ENCODE measurements at places on chromosomes 5 and 9.

- DNase-seq, result no peak
These were observed 34.9 kb upstream of the STOM start for GRCh38 chr9:121404906-121405305.

GRCh38 chr5:113213551-113214425 is 221.0 kb downstream of the TSSK1B start:
- no peak for DNase-seq

DNA sequence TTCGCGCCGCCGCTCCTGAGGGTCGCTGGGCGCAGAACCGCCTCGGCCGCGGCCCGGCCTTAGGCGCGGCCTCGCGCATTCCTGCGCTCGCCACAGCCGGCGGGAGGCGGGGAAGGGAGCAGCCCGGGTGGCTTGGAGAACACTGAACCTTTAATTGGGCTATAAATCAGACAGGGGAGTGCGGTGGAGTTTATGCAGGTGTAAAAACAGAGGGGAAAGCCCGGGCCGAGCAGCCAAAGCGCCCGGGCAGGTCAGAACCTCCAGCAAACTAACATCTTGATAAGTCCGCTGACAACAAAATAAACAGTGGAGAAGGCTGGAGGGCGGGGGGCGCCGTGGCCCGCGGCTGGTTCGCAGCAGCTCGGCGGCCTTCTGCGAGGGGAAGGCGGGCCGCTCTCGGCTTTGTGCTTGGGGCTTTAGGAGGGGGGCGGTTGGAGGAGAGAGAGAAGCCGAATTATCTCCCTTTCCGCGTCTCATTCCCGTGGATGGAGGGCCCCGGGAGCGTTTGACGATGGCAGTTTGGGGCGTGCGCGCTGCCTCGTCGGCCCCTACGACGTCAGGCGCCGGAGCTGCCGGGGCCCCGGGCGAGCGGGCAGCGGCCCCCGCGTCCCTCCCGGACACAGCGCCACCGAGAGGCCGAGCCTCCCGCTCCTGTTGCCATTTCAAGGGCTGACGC is 11.3 kb downstream of the FOXD1 start:
- DNase-seq, result peak; percentile 14

DNA sequence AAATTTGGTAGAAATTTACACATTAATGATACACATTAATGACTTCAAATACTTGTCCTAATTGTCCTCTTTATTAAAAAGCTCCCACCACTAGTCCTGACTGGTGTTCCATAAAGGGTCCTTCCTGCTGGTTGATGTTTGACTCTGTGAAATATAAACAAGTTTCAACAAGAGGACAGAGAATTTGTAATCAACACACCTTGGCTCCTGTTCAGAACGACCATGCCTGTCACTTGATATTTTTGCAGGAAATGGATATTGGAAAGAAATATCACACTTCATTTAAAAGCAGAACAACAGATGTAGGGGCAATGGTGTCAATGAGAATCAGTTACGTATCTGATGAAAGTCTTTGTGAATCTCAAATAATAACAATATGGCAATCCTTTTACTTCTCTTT is 211.7 kb downstream of the ENC1 start:
- no peak for DNase-seq

DNA sequence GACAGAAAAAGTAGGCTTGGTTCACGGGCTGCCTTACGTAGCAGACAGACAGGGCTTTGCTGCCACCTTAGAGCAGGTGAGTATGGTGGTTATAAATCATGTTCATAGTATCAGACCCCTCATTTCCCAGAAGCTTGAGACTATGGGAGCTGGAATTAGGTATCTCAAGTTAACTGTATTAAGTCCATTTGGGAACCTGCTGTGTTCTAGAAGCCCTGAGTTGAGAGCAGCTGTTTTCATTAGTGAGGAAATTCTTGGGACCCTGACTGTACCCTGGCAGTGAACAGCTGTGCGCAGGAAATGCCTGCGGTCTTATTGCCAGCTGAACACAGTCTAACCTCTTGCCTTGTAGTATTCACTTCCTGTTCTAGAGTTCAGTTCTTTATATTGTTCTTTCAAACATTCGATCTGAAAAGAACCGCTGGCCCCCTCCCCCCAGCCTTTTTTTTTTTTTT is 29.8 kb downstream of the UGCG start:
- no peak for DNase-seq

- no peak for DNase-seq
These were observed 628 bp downstream of the HOMER1 start for GRCh38 chr5:79513308-79513703.

DNA sequence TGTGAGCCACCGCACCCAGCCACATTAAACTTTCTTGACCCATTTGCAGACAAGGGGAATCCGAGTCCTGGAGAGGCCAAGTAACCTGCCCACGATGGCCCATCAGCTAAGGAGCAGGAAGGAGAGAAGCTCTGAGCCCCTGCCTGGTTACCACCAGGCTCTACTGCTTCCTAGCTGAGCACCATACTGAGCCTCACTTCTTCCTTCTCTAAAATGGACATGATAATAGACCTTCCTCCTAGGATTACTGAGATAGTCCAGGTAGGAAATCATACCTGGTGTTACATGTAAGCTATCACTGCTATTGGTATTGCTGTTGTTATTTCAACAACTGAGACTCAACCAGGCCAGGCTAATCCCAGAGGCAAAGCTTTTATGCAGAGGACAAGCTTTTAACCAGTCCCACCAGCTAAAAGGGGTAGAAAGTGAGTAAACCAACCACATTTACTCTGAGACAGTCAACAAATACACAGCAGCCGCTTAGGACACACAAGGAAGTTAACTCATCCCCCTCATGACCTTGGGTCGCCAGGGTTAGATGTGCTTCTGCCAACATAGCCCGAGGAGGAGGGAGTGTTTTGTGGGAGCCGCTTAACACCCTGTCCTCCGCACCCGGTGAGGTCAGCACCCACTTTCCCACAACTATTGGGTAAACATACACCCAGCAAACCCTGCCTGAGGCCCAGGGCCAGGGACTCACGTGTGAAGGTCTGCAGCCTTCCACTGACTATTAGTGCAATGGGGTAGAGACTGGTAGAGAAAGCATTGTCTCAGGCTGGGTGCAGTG is 20.6 kb upstream of the PTGES start:
- no peak for DNase-seq

GRCh38 chr9:121748727-121749423 is 97.4 kb downstream of the DAB2IP start:
- DNase-seq, result no peak

- DNase-seq, result no peak
These were observed 34.1 kb downstream of the LMX1B start for GRCh38 chr9:126647585-126648411.

DNA sequence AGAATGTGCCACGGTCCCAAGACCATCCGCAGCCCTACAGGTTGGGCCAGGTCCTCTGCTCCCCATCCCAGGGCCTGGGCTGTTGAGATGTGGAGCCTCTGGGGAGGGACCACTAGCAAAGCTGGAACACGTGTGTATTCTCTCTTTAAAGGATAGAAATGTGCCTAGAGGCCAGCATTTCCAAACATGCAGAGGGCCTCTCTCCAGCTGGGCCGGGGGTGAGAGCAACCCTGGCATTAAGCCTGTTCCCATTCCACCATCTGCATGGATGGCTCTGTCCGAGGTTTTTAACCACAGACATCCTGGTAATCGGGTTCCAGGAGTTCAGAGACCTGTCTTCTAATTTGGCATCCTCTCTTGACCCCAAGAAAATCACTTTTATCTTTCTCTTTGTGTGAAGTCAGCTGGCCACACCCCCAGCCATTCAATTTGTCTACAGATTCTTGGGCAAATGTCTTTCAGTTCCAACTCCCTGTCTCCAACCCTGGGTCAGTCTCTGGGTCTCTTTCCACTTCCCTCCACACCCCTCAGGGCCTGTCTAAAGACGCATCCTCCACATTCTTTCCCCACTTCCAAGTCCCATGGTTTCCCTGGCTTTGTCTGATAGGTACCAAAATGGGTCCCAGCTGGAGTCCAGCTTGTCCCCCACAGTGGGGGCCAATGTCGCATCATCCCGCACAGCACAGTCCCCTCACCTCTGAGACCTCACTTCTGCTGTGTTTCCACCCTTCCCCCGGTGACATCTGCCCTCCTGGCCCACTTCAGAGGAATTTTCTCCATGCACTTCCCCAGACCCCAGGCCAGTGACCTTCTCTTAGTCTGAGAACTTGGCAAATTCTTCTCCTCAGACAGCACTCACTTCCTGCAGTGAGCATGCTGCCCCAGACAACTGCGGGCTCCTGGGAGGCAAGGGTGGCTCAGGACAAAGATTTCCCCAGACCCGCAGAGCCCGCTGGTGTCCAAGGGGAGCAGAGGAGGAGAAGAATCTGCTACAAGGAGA is 56.8 kb downstream of the PTPDC1 start:
- DNase-seq, result no peak

DNA sequence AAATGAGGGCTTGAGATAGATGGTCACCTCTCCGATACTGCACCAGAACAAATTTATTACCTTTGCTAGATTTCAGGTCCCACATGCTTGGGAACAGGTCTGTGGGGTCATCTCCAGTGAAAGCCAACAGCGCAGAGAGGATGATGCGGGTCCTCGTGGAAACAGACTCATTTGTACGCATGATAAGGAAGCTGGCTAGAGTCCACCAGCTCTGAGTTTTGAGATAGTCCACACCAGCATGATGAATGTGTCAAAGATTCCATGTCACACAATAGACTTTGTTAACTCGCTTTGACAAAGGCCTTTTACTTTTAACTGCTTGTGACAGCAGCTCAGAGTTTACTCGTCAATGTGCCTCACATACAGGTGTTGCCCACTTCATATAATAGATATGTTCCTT is 105.4 kb upstream of the TBCA start:
- no peak for DNase-seq

- no peak for DNase-seq
These were observed 1817.2 kb upstream of the CDH9 start for GRCh38 chr5:28855626-28856025.

GRCh38 chr9:99919930-99920329 is 13.5 kb downstream of the STX17 start:
- DNase-seq, result no peak

- no peak for DNase-seq
These were observed 274.4 kb downstream of the MAN2A1 start for GRCh38 chr5:109964136-109964535.

- DNase-seq, result no peak
These were observed 464.5 kb downstream of the CSNK1G3 start for GRCh38 chr5:123976379-123977033.

GRCh38 chr9:27368316-27368985 is 71.5 kb upstream of the EQTN start:
- DNase-seq, result no peak

- DNase-seq, result no peak
These were observed at the start of gene FBXL7 for GRCh38 chr5:15499528-15500324. Gene FBXL7, plus strand, starts transcription at chr5:15500180.

GRCh38 chr9:88995627-88996026 is 4.4 kb downstream of the S1PR3 start:
- no peak for DNase-seq

GRCh38 chr5:114018186-114018585 is 343.7 kb upstream of the KCNN2 start:
- DNase-seq, result no peak

DNA sequence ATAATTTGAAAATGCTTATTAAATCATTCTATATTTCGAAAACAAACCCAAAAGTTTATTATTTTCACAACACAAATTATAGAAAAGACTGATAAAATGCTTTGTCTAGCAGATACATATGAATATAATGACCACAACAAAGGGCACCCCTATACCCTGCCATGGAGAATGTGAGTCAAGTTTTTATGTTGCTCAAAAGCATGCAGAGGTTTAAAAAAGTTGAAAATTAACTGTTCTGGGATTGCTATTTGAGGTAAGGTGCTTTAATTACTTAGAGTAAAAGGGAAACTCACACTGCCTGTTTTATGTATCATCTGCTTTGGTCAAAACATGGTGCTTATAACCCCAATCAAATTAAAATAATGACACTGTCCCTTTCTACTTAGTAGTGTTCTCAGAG is 41.0 kb downstream of the MLANA start:
- no peak for DNase-seq

DNA sequence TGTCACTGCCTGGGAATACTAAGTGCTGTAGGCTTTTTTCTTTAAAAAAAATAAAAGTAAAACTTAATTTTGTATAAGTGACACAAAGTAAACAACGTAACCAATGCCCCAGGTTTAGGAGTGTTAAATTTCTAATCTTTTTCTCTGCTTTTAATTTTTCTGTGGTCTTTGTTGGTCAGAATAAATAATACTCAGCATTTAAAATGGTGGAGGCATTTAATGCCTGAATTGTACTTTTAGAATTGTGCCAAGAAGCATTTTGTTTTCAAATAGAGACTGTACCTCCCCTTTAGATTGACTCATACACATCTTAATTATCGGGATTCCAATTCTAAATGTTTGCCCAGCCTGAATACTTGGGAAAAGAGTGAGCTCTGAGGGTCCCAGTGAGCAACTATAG is 1.6 kb downstream of the DMXL1 start:
- no peak for DNase-seq

DNA sequence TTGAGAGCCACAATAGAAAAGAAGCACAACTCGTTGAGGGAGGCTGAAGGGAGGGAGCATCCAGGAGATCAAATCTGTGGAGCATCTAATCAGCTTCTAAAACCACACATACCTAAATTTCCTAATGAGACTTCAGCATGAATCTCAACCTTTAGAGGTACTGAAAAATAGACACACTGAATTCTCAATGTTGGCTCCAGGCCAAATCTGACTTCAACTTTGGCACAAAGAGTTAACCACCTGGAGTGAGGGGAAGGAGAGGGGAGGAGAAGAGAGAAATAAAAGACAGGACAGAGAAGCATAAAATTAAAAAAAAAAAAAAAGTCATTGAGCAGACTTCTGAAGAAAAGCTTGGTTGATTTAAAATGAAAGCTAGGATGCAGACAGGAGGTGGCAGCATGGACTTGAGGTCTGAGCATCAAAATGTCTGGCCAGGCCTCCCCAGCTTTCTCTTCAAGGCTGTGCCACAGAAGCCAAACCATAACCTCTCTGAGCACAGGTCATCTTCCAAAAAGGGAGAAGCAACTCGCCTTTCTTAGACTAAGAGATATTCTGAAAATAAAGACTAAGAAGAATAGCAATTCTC is 205.6 kb downstream of the DENND1A start:
- no peak for DNase-seq

DNA sequence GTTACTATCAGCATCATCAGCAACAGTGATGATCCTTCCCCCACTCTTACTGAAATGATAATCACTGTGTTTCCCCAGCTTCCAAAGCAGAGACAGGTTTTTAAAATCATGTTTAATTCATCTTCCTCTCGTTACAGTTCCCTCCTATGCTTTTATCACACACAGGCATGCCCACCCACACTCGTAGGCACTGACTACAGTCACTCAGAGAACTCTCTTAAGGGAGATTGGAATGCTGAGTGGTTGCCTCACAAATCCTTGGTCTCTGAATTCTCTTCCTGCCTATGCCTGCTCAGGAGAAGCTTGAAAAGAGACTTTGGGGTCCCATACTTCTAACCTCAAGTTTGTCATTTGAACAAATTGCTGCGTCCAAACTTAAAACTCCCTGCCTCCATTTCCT is 179.2 kb downstream of the FRMD3 start:
- DNase-seq, result no peak

- no peak for DNase-seq
These were observed 147.4 kb upstream of the DMRT1 start for GRCh38 chr9:694092-694402.

- DNase-seq, result no peak
These were observed 671.3 kb downstream of the PRELID2 start for GRCh38 chr5:145163876-145164275.

GRCh38 chr9:92616655-92617111 is 53.2 kb downstream of the IPPK start:
- no peak for DNase-seq

- DNase-seq, result no peak
These were observed 6.0 kb downstream of the KIF24 start for GRCh38 chr9:34322899-34323591.

- no peak for DNase-seq
These were observed 26.9 kb upstream of the SYK start for GRCh38 chr9:90774682-90775081.

GRCh38 chr5:84378420-84378819 is 6.3 kb downstream of the EDIL3 start:
- no peak for DNase-seq

Data from DMS153 (cell line).